ENCODE measurements at places on chromosomes 6 and 20.

GRCh38 chr6:126035764-126036163 is 49.4 kb downstream of the TRMT11 start:
- no peak for DNase-seq

DNA sequence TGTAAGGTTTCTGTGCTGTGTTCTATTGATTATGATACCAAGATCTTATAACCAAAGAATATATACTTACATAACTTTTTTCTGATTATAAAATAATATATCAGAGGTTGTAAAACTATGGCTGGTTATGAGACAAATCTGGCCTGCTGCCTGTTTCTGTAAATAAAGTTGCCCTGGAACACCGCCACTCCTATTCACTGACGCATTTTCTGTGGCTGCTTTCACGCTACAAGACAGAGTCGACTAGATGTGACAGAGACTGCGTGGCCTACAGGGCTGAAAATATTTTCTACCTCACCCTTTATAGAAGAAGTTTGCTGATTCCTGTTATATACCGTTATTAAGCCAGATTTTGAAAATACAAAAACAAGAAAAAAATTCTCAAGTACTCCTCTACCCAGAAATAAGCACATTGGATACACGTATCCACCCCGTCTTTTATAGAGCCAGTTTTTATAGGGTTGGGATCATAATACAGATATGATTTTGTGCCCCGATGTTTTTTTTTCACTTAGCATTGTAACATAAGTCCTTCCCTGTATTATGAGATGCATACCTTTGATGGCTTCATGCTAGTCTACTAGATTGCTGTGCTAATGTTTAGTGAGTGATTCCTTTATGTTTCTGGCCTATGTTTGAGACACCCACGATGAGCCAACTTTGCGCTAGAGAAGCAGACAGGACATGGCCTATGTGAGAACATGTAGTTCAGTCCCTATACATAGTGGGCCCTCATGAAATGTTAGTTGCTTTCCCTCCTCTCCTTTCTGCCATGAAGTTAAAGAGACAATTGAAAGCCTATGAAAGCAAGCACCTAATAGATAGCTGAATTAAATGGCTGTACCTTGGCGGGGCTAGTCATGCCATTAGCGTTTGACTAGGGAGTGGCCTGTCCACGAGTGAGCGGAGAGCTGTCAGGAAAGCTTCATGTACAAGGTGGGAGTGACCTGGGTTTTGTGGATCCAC is 98.1 kb upstream of the KCNK16 start:
- DNase-seq = no peak

DNA sequence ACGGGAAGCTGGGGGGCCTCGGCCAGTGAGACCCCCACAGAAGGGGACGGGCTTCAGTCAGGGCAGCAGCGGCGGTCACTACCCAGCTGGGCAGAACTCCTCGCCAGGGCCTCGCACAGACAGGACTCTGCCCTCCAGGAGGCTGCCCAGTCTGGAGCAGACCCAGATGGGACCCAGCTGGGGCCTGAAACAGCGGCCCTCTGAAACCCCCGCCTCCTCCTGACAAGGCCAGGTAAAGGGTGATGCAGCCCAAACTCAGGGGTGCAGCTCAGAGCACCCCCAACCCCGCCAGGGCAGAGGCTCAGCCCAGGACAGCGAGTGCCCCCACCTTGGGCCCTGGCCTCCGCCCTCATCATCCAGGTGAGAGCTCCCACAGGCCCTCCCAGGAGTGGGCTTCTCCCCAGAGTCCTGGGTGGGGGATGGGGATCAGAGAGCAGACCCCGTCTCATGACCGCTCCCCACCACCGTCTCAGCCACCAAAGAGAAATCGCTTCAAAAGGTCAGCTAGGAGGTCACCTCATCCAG is 2.2 kb downstream of the EEF1A2 start:
- DNase-seq = no peak

DNA sequence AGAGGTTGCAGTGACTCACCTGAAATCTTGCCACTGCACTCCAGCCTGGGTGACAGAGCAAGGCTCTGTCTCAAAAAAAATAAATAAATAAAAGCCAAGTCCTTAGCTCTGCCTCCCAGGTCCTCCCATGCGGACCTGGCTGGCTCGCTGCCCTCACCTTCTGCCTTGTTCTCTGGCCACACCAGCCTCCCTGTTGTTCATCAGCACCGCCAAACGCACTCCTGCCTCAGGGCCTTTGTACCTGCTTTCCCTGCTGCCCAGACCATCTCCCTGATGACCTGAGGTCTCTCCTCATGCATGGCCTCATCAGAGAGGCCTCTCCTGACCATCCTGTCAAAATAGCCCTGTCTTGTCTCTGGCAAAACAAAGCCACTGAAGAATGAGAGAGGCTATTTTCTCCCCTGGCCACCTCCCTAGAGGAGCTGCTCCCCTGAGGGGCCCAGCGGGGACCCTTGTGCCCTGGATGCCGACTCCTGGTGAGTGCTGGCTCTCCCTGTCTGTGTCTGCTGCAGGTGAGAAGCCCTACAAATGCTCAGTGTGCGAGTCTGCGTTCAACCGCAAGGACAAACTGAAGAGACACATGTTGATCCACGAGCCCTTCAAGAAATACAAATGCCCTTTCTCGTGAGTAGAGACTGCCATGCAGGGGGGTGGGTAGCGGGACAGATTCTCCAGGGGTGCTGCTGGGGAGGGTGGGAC is 22.6 kb upstream of the CHMP4B start:
- DNase-seq = no peak

GRCh38 chr20:2837221-2837960 is 3.1 kb downstream of the PCED1A start:
- DNase-seq = no peak

- DNase-seq = no peak
Observed at GRCh38 chr6:116763906-116764628, 1.5 kb downstream of the FAM162B start.

DNA sequence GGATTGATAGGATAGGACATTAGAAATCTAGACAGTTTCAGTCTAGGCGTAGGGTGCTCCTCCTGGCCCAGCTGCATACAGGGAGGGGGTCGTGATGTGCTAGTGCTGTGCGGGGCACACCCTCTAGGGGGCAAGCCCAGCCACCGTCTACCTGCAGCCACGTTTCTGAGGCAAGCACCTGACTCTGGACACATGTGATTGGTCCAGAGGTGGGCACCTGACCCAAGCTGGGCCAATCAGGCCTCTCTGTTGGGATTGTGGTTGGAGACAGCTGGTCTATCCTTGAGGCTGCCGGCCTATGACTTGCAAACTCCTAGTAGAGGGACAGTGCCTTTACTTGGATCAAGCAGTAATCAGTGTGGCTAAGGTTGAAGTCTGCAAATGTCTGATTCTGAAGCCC is 317.1 kb downstream of the BMP7 start:
- no peak for DNase-seq

GRCh38 chr6:155066361-155066760 is 71.2 kb downstream of the TIAM2 start:
- no peak for DNase-seq

Data from AG04449 (cell line).